ENCODE measurements at places on chromosomes 1 and 21. TPM values are rescaled to one million over a fixed set of nuclear protein-coding genes. Genes with fewer than 3 reads are reported as not detected.

The GMEB1 gene
- total RNA-seq = 11.8 TPM

The BSND gene
- total RNA-seq = not detected

The MYOG gene
- not detected for total RNA-seq

The KRTAP19-3 gene
- not detected for total RNA-seq

The CRYZ gene
- total RNA-seq = 6.2 TPM

The RAP1GAP gene
- 0.44 TPM for total RNA-seq

The PCSK9 gene
- not detected for total RNA-seq

The HRNR gene
- total RNA-seq = not detected

The PTPN7 gene
- 144 TPM for total RNA-seq

The ZNF692 gene
- total RNA-seq = 27.3 TPM

The SARS1 gene
- 131 TPM for total RNA-seq

The IQGAP3 gene
- total RNA-seq = not detected

The GATAD2B gene
- total RNA-seq = 51.6 TPM

The BRINP2 gene
- total RNA-seq = not detected

The KLHDC8A gene
- not detected for total RNA-seq

The MTARC1 gene
- total RNA-seq = not detected

The FLVCR1 gene
- 8.4 TPM for total RNA-seq

The GPR3 gene
- 0.19 TPM for total RNA-seq

The BCAR3 gene
- total RNA-seq = 0.92 TPM

The NFIA gene
- total RNA-seq = 5.9 TPM

The SLC35F3 gene
- 0.08 TPM for total RNA-seq

The BTBD19 gene
- total RNA-seq = 36.5 TPM

The SLAMF6 gene
- 6.3 TPM for total RNA-seq

The PTPN22 gene
- total RNA-seq = 30.2 TPM

The SGIP1 gene
- total RNA-seq = not detected

The OR2T35 gene
- total RNA-seq = not detected

The TMEM269 gene
- 1.1 TPM for total RNA-seq

The LCE1C gene
- total RNA-seq = not detected

The FMN2 gene
- total RNA-seq = not detected
